Heart left ventricle (tissue), 16 donors: ENCODE measurements at places on chromosomes 5 and 9.
A peak's percentile ranks its signal among the peaks of the same experiment; 100 is the strongest.

DNA sequence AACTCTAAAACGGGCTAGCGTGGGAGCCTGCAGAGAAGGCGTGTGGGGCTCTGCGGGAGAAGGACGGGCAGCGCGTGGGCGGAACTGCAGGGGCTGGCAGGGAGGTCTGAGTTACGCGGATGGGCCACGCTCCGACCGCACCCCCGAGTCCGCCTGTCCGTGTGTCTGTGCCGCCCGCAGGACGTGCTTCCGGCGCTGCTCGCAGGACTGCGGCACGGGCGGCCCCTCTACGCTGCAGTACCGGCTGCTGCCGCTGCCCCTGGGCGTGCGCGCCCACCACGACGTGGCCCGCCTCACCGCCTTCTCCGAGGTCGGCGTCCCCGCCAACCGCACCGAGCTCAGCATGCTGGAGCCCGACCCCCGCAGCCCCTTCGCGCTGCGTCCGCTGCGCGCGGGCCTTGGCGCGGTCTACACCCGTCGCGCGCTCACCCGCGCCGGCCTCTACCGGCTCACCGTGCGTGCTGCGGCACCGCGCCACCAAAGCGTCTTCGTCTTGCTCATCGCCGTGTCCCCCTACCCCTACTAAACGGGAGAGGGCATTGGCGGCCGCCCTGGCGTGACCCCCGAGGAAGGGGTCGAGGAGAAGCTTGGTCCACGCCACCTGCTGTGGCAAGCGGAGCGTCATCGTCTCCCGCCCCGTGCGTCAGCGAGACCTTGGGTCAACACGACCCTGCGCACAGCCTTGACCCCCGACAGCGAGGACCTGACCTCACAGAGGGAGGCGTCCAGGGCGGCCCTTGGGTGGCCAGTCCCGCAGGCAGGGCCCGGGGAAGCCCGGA is 11.4 kb upstream of the ASS1 start:
- no peaks in the 10 kb centered on the region for H3K36me3 ChIP-seq
- DNase-seq: no peak
- peaks cover 6% of the 10 kb centered on the region for H3K27me3 ChIP-seq
- H3K27ac ChIP-seq: no peak overlapping the region
- peak overlapping the region; percentile 33 for H3K4me3 ChIP-seq

DNA sequence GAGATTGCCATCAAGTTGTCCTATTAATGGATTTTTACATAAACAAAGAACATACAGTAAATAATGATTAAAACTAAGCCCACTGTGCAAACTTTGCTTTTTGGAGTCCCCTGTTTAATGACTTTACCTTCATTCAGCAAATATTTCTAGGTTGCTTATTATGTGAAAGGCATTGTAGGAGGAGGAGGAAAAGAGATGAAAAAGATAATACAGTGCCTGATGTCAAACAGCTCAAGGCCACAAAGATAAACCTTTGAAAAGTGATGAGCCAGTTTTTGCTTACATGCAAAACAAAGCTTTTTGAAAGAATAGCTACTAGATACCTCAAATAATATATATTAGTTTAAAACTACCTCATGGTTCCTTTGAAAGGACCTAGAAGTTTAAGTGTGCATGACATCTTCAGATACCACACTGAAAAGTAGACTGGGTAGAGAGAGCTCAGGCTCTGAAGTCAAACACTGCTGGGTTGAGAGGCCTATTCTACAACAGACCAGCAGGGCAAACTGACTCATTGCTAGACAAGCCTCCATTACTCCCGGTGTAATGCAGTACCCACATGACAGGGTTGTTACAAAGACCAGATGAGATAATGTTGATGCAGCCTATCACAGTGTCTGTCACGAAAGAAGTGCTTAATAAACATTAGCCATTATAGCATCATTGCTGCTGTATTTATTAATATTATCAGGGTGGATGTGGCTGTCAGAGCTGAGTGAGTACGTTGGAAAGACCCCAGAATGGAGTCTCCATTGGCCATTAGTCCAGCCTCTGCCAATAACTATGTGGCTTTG is 11.8 kb downstream of the DEPDC1B start:
- no peaks in the 10 kb centered on the region for H3K4me1 ChIP-seq
- H3K4me3 ChIP-seq: no peak overlapping the region
- H3K27me3 ChIP-seq: no peaks in the 10 kb centered on the region
- H3K27ac ChIP-seq: no peak overlapping the region

GRCh38 chr9:130497139-130497538 is 52.4 kb downstream of the ASS1 start:
- no peak for DNase-seq
- H3K36me3 ChIP-seq: peaks cover 28% of the 10 kb centered on the region
- no peaks in the 10 kb centered on the region for H3K4me1 ChIP-seq

DNA sequence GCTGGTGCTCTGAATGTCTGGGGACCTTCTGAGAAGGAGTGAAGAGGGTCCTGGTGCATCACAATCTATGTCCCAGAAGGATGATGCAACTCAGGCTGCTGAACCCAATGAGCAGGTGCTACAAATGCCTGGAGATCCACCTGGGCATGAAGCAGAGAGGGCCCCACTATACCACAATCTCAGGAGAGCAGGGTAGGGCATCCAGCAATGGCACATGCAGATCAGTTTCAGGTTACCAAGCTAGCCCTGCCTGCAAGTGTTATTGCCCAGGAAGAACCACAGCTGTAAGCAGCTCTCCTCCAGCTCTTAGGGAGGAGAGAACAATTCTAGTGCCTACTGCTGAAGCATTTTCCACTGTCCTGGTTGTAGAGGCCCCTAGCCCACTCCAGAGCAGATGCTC is 389.2 kb upstream of the TNC start:
- H3K4me3 ChIP-seq: no peak overlapping the region
- H3K27me3 ChIP-seq: no peaks in the 10 kb centered on the region
- DNase-seq: no peak
- H3K36me3 ChIP-seq: no peaks in the 10 kb centered on the region

- DNase-seq: no peak
- peak within 1 kb of the TSS; percentile 19 for H3K4me3 ChIP-seq
- H3K36me3 ChIP-seq: no peaks in the 10 kb centered on the region
- no peak within 1 kb of the TSS for H3K27ac ChIP-seq
- no peaks in the 10 kb centered on the region for H3K4me1 ChIP-seq
Measured at GRCh38 chr9:19788614-19789271, at the start of gene SLC24A2. TSS of gene SLC24A2 (minus strand) at chr9:19789037.

DNA sequence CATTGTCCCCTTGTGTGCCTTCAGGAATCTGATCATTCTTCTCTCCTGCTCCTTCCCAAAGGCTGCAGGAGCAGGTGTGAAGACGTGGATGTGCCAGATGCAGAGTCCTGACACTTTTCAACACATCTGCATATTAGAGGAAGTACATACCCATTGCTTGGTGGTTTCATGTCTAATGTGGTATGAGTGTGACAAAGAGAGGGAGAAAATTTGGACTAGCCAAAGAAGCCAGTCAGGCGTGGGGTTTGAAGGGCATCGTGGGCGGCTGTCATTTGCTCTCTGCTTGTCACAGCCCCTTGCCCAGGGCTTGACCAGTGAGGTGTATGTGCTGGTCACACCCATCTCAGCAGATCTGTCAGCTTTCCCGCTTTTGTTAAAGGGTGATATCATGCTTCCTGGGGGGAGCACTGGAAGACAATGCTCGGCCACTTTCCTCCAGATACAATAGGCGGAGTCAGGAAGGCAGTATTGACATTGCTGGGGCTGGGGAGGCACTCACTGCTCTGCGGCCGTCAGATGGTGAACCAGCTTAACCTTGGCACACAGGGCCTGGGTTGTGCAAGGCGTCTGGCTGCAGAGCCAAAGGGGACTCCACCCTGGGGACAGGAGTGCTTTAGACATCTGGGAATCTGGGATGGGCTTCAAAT is 8.6 kb downstream of the TEK start:
- peaks cover 40% of the 10 kb centered on the region for H3K4me1 ChIP-seq
- H3K36me3 ChIP-seq: no peaks in the 10 kb centered on the region
- DNase-seq: peak; percentile 90
- no peaks in the 10 kb centered on the region for H3K27me3 ChIP-seq

DNA sequence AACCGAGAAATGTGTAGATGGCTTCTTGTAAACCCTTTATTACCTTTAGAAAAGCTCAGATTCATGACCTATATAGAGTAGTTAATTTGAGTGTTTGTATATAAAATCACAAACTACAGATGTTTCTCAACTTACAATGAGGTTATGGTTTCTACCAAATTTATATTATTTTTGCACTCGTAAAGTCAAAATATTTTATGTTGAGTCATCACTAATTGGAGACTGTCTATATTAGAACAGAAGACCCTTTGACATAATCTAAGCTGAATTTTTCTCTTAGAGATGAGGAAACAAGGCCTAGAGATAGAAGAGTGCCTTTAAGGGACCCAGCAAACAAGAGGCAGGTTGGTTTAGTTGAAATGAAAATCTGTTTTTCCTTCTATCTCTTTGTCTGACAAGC is 20.0 kb upstream of the NMUR2 start:
- no peaks in the 10 kb centered on the region for H3K4me1 ChIP-seq
- no peak overlapping the region for H3K4me3 ChIP-seq
- no peaks in the 10 kb centered on the region for H3K36me3 ChIP-seq
- H3K27me3 ChIP-seq: no peaks in the 10 kb centered on the region
- H3K27ac ChIP-seq: no peak overlapping the region

- no peaks in the 10 kb centered on the region for H3K36me3 ChIP-seq
- peak overlapping the region; percentile 70 for H3K4me3 ChIP-seq
- DNase-seq: no peak
- peaks cover 12% of the 10 kb centered on the region for H3K4me1 ChIP-seq
Measured at GRCh38 chr9:69175486-69175885, 1.4 kb downstream of the TJP2 start.

- no peak for DNase-seq
- H3K27ac ChIP-seq: no peak overlapping the region
Measured at GRCh38 chr5:1846583-1846982, 36.1 kb downstream of the IRX4 start.
